ENCODE measurements at places on chromosomes 1 and 21.

DNA sequence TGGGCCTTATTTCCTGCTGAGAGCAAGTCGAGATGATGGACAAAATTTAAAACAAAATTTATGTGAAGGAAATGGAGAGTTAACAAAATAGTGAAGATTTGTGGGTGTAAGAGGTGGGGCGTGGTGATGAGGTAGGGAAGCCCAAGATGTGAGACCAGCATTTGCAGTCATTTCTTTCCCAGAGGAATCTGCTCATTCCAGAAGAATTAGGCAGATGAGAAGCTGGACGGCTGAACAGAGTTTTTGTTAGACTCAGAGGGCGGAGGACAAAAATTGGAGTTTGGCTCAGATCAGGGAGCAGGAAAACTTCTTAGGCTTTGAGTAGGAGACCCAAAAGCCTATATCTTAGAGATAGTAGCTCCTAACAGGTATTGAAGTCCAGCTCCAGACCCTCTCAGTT lies 65.3 kb downstream of the CAMTA1 start:
- DNase-seq = no peak

DNA sequence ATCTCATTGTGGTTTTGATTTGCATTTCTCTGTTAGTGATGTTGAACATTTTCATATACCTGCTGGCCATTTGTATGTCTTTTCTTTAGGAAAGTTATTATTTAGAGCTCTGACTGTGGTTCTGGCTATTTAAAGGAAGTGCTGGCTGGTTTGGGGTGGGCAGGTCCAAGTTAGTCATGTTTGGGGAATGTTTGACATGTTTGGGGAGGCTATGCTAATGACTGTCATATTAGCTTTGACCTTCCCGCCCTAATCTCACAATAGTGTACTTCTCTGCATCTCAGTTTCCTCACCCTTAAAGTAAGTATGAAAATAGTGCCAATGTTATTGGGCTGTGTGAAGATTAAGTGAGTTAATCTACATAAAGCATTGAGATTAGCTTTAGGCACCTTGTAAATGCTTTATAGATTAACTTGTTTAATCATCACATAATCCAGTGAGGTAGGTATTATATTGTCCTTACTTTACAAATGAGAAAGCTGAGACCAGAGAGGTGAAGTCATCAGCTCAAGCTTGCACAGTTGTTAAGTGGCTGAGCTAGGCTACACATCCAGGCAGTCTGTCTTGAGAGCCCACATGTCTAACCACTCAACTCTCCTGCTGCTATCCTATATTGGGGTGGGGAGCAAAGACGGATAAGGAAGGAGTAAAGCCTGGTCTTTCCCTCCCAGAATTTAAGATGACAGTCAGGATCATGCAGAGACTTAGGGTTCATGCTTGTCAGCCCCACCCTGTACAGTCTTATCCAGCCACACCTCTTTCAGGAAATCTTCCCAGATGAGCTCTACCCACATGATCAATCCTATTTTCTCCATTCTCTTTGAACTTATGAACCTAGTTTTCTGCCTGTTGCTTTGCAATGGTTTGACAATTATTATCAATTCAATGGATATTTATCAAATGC lies 22.8 kb upstream of the CRNN start:
- DNase-seq = no peak

GRCh38 chr1:156006666-156007376 lies 13.9 kb downstream of the SSR2 start:
- no peak for DNase-seq

DNA sequence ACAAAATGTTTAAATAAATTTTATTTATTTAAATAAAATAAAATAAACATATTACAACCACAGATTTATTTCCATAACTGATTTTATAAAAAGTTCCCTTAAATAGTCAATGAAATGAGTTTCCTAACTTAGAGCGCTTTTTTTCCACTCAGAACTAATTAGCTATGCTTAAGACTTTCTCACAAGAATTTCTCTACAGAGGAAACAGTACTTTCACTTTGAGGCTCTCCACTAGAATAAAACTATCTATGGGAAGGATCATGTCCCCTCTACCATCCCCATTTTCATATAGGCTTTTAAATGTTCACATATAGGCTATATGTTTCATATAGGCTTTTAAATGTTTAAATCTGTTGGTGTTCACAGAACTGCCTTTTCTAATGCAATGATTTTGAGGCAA lies 40.0 kb upstream of the DPH5 start:
- no peak for DNase-seq

- DNase-seq = no peak
Measured at GRCh38 chr1:203597331-203598090, 29.1 kb upstream of the ATP2B4 start.

- no peak for DNase-seq
Measured at GRCh38 chr21:31897311-31897710, 24.5 kb downstream of the HUNK start.

DNA sequence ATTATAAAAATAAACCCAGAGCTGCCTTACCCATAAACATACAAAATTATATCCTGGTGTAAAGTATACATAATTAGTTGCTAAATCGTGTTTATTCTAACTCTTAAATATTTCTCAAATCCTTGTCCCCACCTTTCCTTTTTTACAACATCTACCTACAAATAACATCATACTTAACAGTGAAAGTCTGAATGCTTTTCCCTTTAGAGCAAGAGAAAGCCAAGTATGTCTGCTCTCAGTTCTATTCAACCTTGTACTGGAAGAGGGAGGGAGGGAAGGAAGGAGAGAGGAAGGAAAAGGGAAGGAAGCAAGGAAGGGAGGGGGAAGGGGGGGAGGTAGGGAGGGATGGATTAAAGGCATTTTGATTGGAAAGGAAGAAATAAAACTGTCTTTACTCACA lies 14.6 kb downstream of the DOCK7 start:
- no peak for DNase-seq

GRCh38 chr1:41588334-41588875 lies 103.9 kb upstream of the EDN2 start:
- no peak for DNase-seq

- no peak for DNase-seq
Measured at GRCh38 chr1:119718972-119719371, 7.2 kb downstream of the PHGDH start.

GRCh38 chr1:58650141-58650540 lies 49.7 kb downstream of the MYSM1 start:
- DNase-seq = no peak

DNA sequence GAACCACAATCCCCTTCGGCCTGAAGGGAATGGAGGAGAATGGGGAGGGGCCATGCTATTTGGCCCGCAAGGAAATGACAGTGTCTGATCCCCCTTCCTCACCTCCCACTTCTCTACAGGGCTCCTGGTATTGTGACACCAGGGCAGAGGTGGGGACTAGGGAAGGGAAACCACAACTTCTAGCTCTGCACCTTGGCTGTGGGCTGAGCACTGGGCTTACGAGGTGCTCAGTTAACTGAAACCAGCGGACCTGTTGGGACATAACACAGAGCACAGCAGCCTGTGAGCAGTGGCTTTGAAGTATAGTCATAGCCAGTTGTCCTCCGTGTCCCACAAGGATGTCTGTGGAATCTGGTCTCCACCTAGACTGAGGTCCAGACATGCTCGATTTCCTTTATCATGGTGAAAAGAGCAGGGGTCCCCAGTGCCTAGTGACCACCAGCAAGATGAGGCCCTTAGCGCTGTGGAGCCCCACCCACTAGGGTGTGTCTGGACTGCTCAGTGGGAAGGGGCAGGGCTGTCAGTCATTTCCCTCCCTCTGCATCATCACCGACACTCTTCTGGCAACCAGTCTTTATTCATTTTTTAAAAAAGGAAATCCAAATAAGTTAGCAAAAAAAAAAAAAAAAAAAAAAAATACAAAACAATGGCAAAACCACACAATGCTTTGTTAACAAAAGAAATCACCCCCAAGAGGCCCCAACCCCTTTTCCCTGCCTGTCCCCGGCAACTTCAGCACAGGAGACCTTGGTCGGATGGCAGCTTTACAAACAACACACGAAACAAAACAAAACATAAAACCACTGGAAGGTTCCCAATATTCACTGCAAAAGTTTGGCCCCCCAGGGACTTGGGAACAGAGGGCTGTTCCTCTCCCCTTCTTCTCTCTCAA lies 3.0 kb downstream of the MYOG start:
- no peak for DNase-seq

DNA sequence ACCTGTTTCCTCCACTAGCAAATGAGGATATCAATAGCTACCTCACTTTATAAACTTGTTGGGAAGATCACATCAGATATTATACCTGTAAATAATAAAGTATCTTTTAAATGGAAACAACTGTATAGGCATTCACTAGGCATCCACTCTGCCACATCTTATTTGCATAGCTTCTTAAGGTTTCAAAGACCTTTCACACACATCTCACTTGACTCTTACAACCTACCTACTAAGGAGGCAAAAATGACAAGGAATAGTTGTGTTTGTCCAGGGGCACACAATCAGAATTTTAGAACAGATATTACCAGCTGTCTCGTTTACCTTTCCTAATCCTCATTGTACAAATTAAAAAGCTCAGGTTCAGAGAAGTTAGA lies 51.5 kb downstream of the VANGL2 start:
- no peak for DNase-seq

DNA sequence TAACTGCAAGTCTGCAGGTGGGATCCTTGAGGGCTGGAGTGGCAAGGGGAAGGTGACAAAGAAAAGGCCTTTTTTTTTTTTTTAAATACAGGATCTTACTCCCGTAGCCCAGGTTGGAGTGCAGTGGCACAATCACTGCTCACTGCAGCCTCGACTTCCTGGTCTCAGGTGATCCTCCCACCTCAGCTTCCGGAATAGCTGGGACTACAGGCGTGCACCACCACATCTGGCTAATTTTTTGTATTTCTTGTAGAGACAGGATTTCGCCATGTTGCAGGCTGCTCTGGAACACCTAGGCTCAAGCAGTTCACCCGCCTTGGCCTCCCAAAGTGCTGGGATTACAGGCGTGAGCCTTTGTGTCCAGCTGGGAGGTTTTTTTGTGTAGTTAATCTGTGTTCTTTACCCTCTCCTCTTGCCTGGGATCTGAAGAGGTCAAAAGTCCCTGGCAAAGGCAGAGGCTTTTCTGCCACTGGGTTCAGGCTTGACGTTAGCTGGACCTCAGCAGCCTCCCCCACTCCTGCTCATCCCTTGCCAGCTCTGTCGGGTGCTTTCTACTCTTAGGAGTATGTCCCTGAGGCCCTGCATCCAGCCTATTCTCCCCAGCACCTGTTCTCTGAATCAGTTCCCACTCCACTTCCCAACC lies 5.2 kb downstream of the IL6R start:
- no peak for DNase-seq

DNA sequence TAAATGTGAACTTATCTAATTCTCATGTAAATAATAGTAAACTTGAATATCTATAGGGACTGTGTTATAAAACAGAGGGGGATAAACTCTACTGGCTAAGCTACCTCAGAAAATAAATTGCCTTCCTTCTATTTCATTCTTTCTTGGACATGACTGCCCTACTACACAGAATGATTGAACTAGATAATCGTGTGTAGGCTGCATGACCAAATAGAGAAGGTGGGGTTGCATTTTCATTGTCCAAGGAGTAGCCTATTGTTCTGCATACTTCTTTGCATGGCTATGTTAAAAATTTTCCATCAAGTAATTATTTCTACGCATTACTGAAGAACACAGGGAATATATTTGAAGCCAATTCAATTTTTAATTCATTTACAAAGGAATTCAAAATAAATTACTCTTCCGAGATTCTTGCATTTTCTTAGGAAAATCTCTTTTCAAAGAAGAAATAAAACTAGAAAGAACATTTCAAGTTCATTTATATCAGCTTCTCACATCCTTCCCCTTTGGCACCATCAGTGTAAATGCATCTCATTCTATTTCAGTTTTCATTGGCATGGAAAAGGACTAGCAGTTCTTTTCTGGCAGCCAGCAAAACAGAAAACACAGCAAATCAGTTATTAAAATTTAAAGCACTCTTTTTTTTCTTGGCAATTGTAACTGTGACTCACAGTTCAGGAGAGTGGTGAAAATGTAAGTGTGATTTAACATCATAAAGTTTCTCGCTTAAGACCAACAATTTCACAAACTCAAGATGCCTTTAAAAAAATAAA lies 714.7 kb downstream of the NCAM2 start:
- DNase-seq = no peak

DNA sequence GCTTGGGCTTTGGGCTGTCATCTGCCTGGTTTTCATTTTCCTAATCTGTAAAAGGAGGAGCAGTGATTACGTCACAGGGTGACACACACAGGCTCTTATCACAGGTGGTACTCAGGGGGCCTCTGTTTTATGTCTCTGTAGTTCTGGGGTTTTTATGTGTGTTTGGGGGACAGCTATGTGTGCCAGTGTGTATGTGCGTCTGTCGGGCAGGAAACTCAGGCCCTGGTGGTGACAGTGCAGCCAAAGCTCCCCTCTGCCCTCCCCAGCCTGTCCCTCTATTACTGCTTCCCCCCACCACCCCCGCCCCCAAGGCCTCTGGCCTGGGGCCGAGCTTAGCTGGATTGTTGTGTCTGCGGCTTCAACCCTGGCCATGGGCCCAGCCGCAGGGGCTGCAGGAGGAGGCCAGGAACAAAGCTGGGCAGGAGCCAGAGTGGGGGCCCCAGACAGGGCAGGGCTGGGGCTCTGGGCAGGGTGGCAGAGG lies 13.3 kb downstream of the MFAP2 start:
- no peak for DNase-seq

GRCh38 chr1:54798206-54798605 lies 2.9 kb downstream of the TTC22 start:
- no peak for DNase-seq

DNA sequence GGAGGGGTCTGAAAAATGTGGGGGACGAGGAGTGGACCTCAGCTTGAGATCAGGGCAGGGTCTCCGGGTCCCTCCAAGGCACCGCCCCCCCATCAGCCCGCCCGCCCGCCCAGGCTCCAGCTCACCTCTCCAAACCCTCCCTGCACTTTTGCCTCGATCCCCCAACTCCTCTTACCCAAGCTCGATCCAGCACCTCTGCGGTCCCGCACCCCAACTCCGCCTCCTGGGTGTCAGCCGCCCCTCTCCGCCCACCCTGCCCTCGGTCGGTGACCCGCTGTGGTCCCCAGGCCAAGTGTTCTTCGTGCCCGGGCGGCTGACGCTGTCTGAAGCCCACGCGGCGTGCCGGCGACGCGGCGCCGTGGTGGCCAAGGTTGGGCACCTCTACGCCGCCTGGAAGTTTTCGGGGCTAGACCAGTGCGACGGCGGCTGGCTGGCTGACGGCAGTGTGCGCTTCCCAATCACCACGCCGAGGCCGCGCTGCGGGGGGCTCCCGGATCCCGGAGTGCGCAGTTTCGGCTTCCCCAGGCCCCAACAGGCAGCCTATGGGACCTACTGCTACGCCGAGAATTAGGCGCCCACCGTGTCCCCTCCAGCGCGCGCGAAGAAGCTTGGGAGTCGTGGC lies 5.7 kb downstream of the HAPLN2 start:
- no peak for DNase-seq

DNA sequence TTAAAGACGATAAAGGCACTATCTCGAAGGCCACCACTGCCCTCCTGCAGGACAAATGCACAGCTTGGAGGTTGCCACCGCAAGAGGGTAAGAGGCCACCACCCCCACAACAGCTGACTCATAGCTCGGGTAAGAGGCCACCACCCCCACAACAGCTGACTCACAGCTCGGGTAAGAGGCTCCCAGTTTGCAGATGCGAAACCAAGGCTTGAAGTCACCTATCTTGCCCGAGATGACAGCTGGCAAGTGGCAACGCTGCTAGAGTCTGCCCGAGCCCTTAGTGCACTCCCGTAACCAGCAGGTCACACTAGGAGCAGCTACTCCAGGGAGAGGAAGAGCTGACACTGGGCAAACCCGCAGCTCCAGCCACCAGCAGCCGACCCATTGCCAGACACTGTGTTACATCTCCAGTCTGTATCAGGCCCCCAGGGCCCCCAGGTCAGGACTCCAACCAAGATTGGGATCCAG lies 17.1 kb upstream of the SPSB1 start:
- peak; percentile 65 for DNase-seq

GRCh38 chr1:48750109-48750508 lies 26.6 kb downstream of the BEND5 start:
- no peak for DNase-seq

- DNase-seq = no peak
Measured at GRCh38 chr1:10943041-10943440, 69.4 kb upstream of the TARDBP start.
